T-helper 17 cell (primary cell): ENCODE measurements at places on chromosomes 2 and 18.

- DNase-seq, result no peak
These were observed 64.1 kb downstream of the KCNJ3 start for GRCh38 chr2:154762638-154763037.

GRCh38 chr2:224333726-224334482, 68.0 kb downstream of the FAM124B start:
- no peak for DNase-seq

DNA sequence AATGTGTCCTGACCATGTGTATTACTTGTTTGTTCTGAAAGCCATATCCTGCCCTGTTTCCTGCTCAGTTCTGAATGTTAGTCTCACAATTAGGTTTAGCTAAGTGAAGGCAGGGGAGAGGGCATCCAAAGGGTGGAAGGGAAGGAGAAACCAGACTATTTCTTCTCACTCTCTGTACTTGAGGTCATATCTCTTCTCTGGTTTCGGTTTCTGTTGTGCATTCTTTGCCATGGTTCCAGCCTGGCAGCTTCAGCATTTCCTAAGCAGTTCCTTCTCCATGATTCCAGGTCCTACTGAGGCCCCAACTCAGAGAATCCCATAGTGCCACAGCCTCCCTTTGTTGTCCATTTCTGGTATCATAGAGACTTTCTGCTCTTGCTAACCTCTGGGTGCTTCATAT, 40.3 kb upstream of the HNMT start:
- DNase-seq, result no peak

- DNase-seq, result no peak
These were observed 439.2 kb upstream of the ACVR2A start for GRCh38 chr2:147405651-147406050.
